ENCODE measurements at places on chromosomes 1 and 21. TPM values are rescaled to one million over a fixed set of nuclear protein-coding genes. Genes with fewer than 3 reads are reported as not detected.

DNA sequence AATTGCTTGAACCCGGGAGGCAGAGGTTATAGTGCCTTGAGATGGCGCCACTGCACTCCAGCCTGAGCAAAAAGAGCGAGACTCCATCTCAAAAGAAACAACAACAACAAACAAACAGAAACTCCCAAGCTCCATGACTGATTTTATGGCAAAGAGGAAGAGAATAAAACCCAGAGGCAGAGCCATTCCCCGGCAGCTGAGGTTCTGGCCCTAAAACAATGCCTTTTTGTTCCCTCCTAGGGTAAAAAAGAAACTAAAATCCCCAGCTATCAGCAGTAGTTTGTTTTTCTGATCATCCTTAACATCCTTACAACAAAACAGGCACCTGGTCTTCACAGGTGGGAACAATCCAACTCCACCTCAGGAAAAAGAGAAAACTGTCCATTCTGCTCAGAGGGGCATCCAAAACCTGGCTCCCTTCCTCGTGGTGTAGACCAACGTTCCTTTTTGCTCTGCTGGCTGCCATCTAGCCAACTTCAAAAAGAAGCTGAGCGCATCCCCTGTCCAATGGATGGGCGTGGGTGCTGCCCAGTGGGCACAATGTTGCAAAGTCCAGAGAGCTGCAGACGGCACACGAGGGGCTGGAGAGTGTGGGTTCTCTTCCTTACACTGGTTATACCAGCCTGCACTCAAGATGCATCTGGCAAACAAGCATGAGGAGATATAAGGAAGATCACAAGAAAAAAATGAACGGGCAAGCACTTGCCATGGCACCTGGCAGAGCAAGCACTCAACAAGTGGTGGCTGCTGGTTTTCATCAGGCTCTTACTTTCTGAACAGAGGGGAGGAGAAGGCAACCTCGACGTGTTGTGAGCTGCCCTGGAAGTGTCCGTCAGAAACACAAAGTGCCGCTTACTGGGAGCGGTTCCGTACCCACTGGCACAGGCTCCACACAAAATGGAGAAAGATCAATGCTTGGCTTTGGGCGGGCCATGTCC is 54.7 kb downstream of the SLC66A1 start:
- no peak for DNase-seq

- no peak for DNase-seq
Observed at GRCh38 chr1:2317230-2318065, 73.9 kb downstream of the MORN1 start.

DNA sequence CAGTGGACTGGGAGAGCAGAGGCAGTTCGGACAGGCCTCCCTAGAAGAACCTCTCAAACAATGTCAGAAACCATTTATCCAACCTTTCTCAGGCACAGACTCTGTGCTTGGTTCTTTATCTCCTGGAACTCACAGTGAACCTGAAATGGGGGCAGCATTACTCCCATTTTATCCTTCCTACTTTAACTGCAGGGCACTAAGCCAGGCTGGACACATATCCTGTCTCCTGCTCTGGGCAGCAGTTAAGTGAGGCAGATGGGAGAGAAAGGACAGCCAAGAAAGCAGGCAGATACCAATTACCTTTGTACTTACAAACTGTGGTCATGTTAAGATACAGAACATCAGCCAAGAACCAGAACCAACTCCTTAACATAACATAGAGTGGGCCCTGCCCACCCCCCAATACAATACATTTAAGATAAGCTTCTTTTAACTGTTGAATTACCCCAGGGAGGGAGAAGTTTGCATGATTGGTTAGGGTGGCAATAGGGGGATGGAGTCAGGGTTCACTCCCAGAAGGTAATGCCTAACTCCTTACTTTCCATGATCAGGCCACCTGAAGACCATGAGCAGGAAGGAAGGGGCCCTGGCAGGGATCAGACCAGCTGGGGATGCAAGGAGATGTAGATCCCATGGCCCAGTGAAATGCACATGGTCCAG is 10.9 kb downstream of the KDF1 start:
- DNase-seq: no peak

GRCh38 chr1:45876000-45876617 is 72.7 kb downstream of the MAST2 start:
- DNase-seq: no peak

- DNase-seq: no peak
Observed at GRCh38 chr1:67194209-67194863, 28.1 kb downstream of the IL23R start.

DNA sequence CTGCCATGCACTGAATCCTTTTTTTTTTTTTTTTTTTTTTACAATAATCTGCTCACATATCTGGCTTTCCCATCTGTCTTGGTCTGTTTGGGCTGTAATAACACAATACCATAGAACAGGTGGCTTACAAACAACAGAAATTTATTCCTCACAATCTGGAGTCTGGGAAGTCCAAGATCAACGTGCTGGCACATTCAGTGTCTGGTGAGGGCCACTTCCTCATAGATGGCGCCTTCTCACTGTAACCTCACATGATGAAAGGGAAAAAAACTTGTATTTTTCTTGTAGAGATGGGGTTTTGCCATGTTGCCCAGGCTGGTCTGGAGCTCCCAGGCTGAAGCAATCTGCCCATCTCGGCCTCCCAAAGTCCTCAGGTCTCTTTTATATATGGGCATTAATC is 13.0 kb upstream of the PARP1 start:
- no peak for DNase-seq

- DNase-seq: no peak
Observed at GRCh38 chr1:25099343-25099951, 132.9 kb downstream of the SYF2 start.

DNA sequence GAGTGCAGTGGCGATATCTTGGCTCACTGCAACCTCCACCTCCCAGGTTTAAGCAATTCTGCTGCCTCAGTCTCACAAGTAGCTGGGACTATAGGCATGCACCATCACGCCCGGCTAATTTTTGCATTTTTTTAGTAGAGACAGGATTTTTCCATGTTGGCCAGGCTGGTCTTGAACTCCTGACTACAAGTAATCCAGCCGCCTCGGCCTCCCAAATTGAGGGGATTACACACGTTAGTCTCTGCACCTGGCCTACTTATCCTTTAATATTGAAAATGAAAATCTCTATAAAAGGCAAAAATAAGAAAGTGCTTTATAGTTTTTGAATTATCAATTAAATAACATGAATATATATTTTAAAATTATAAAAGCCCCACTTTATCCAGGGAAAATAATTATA is 190.6 kb downstream of the DPYD start:
- no peak for DNase-seq

DNA sequence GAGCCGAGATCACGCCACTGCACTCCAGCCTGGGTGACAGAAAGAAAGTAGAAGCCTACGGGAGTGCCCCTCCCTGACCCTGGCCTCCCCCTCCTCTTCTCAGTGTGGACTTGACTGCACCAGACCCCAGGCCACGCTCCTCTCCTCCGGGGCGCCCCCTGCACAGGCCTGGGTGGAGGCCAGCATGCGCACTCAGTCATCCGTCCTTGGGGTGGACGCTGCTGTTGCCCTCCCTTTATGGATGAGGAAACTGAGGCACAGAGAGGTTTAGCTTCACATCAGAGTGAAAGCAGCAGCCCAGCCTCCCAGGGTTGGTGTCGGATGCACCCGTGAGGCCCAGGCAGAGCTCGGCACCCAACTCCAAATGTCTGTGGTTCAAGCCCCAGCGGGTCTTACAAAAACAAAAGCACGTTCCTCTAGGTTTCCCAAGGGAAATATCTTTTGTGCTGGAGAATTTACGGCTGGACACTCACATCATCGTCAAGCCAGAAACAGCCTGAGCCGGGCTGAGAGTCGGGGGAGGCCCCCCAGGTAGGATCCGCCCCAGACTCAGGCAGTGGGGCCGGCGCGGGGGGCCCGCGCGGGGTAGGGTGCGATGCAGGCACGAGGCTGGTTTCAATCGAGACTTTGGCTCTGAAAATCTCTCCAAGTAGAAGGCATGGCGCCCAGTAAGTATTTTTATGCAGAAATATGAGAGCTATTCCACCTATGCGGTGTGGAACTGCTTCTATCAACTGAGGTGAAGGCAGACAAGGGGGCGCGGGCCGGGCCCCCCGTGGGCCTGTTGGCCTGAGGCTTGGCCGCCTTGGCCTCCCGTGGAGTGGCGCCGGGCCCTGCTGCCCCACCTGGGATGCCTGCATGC is 36.6 kb downstream of the MORN1 start:
- no peak for DNase-seq

- DNase-seq: no peak
Observed at GRCh38 chr1:66270119-66270812, 263.7 kb upstream of the SGIP1 start.

The CFAP74 gene
- 0.41 TPM for total RNA-seq

- DNase-seq: peak; percentile 56
Observed at GRCh38 chr1:152052606-152053005, 15.8 kb upstream of the S100A11 start.

The LCE3D gene
- not detected for total RNA-seq

The KLHDC9 gene
- 4.5 TPM for total RNA-seq

The C1orf210 gene
- not detected for total RNA-seq

All from frontal cortex (tissue), 4 donors.